GM12878 (cell line): ENCODE measurements at places on chromosomes 1 and 21. TPM values are rescaled to one million over a fixed set of nuclear protein-coding genes. Genes with fewer than 3 reads are reported as not detected.

GRCh38 chr1:160149233-160149632 is 2.2 kb upstream of the ATP1A4 start:
- DNase-seq, result no peak

DNA sequence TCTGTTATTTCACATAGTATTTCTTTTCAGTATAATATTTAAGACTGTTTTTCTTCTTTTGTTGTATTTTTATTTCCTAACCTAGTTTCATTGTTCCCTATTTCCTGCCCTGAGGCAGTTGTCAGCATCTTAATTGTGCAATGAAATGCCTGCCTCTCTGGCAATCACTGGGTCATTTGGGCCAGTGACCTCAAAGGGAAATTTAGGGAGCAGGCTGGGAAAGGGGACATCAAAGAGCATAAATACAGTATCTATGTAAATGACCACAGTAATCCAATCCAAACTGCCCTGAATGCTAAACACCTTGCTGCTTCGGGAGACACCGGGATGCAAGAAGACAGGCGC is 147.8 kb downstream of the TLR5 start:
- no peak for DNase-seq

DNA sequence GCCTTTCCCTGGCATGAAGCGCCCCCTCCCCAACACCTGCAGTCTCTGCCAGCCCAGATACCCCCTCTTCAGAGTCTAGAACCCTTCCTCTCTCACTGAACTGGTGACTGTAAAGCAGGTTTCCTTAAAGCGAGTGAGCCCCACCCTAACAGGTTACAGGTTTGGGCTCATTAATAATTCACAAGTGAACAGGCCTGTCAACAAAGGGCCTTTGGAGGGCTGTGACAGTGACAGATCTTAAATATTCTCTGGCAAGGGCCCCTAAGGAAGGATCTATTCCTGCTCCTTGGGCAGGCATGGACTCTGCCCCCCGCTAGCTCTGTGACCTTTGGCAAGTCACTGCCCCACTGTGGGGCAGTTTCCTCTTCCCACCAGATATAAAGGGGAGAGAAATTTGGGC is 5.6 kb upstream of the TTC39A start:
- no peak for DNase-seq

The PPIAL4G gene
- total RNA-seq, result not detected in 2 replicates

DNA sequence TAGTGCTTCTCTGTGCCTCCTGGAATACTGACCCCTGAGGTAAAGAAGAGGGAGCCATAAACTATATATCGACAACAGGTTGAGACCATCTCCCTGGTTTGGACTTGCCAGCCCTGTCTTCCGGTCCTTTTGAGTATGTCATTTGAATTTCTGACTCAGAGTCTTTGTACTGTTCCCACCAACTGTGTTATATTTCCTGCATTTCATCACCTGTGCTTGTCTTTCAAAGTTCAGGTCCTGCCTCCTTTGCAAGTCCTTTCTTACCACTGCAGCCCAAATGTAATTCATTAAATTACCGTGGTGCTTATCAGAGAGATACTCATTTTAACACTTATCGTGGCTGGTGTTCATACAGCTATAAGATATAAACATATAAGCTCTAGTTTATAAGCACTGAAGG is 10.7 kb downstream of the AK5 start:
- no peak for DNase-seq

- DNase-seq, result no peak
Measured at GRCh38 chr1:89698624-89699023, 65.7 kb downstream of the LRRC8C start.

The SRM gene
- total RNA-seq, result 249 and 255 TPM in 2 replicates

DNA sequence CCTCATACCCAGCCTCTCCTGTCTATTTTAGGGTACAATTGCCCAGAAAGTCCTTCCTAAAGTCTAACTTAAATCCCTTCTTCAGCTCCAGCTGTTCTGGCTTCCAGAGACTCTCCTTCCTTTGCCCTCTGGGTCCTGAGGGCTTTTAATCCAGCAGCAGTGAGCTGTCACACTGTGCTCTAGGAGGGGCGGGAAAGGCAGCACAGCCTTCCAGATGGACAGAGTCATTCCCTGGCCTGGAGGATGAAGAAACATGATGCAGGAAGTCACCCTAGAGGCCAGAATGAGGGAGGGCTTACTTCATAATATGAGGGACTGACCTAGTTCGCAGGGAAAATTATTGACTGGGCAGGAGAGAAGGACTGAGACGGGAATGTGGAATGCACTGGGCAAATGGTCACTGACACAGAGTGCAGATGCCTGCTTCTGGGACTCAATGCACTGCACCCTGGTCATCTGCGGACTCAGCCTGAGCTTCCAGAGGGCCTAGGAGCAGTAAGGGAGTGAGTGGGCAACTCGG is 1.3 kb downstream of the SH2D2A start:
- DNase-seq, result no peak

DNA sequence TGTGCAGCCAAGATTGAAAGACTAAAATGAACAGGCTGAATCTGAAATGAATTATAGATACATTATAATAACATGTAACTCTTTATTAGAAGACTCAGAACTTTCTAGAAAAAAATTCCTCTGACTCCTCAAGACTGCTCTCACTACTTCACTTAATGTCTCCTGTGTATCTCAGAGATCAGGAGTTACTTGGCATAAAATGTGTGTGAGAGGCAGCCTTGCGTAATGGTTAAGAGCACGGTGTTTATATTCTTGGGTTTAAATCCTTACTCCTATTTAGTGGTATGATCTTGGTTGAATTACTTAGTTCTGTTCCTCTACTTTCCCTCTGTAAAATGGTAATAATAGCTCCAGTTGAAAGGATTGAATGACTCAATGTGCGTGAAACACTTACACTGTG is 634.9 kb downstream of the LTN1 start:
- no peak for DNase-seq

The PDZK1 gene
- 0.10 TPM in 1 of 2 replicates, not detected in the other for total RNA-seq

GRCh38 chr1:226672339-226672762 is 66.7 kb downstream of the ITPKB start:
- no peak for DNase-seq

- no peak for DNase-seq
Measured at GRCh38 chr21:14520535-14520934, 25.6 kb downstream of the SAMSN1 start.

GRCh38 chr1:80170811-80171485 is 1164.4 kb upstream of the ADGRL4 start:
- no peak for DNase-seq

DNA sequence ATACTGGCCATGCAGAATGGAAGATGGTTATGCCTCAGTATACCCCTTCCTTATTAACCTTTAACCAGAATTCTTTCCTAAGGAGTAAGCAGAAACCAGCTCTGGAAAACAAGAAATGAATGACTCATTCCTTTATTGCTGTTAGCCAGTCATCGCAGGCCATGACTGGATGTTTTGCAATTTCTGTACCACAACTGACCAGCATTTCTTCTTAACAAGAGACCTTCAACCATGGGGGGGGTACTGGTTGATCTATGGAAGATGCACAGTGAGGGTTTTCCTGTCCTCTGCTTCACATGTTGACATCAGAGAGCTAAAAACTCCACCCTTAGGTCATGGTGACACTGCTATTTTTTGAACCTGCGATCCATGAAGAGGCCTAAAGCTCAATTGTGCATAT is 28.0 kb upstream of the RNF2 start:
- no peak for DNase-seq
